Mesothelial cell of epicardium (in vitro differentiated cells): ENCODE measurements at places on chromosomes 6 and 20. TPM values are rescaled to one million over a fixed set of nuclear protein-coding genes. Genes with fewer than 3 reads are reported as not detected.

The KIF25 gene
- total RNA-seq: 0.47 to 1.6 TPM (median 0.95 TPM) in 3 replicates

The TSHZ2 gene
- 28.8 to 31.0 TPM (median 29.1 TPM) in 3 replicates for total RNA-seq

The PRKN gene
- 6.8 to 8.0 TPM (median 7.6 TPM) in 3 replicates for total RNA-seq

The SLC12A5 gene
- 6.9 to 9.1 TPM (median 7.7 TPM) in 3 replicates for total RNA-seq

The ABHD16B gene
- not detected in 3 replicates for total RNA-seq

The DYNLT2 gene
- 1.7 to 2.7 TPM (median 2.4 TPM) in 3 replicates for total RNA-seq

The BCL2L1 gene
- 63.2 to 66.6 TPM (median 64.8 TPM) in 3 replicates for total RNA-seq

The EBF4 gene
- 65.5 to 78.8 TPM (median 66.4 TPM) in 3 replicates for total RNA-seq

The CALHM5 gene
- total RNA-seq: 1.4 to 1.7 TPM (median 1.6 TPM) in 3 replicates

The COL19A1 gene
- 0.18 to 0.43 TPM (median 0.25 TPM) in 3 replicates for total RNA-seq

The PI16 gene
- total RNA-seq: not detected in 3 replicates

The C6orf52 gene
- 3.1 to 4.6 TPM (median 3.8 TPM) in 3 replicates for total RNA-seq

The CLVS2 gene
- 0.11 to 0.27 TPM (median 0.24 TPM) in 3 replicates for total RNA-seq
